ENCODE measurements at places on chromosomes 3 and 15.

GRCh38 chr3:126356373-126357264, 589 bp downstream of the KLF15 start:
- DNase-seq, result peak; percentile 56

GRCh38 chr3:97070302-97070701, 255.9 kb downstream of the EPHA6 start:
- DNase-seq, result no peak

GRCh38 chr3:71537211-71537611, 46.3 kb downstream of the FOXP1 start:
- DNase-seq, result no peak

- DNase-seq, result no peak
These were observed 21.9 kb downstream of the IDH3A start for GRCh38 chr15:78170848-78171773.

DNA sequence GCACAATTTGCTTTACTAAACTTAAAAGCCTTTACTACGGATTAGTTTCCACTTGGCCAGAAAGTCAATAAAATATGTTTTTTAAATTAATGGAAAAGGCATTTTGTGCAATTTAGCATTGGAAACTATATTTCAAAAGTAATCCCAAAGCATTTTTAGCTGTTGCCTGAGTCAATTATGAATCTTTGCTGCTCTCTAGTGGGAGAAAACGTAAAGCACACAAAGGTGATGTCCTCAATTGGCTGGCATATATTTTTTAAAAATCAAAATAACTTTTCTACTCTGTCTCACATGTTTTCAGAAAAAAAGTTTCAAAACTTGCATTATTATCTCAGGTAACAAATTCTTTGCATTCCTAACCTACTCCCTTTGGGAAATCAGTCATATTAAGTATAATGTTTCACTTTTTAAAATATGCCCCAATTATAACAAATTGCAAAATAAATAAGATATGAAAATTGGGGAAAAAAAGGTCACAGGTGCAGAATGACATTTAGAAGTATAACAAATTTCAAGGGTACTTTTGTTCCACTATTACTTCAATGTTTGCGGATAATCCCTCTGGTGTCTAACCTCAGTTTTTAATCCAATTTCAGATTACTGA, 47.2 kb upstream of the TEX55 start:
- no peak for DNase-seq

GRCh38 chr3:187902041-187902471, 156.8 kb upstream of the BCL6 start:
- DNase-seq, result no peak

DNA sequence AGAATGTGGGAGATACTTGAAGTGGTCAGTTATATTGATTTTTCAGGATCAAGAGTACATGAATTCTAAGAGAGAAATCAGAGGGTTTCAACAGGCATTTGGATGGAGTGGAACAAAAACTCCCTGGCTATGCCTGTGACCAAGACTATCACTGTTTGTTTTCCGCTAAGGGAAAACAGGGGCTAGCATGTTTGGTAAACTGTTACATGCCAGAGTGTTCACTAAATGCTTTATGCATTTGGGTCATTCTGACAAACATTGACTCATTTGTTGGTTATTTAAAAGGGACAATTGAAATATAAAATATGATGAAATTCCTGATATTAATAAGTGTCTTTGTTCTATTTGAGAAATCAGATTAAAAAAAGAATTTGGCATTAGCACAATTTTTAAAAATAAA, 603.9 kb upstream of the KCNMB2 start:
- DNase-seq, result no peak

- no peak for DNase-seq
These were observed 85.6 kb upstream of the MEF2A start for GRCh38 chr15:99480016-99480810.

DNA sequence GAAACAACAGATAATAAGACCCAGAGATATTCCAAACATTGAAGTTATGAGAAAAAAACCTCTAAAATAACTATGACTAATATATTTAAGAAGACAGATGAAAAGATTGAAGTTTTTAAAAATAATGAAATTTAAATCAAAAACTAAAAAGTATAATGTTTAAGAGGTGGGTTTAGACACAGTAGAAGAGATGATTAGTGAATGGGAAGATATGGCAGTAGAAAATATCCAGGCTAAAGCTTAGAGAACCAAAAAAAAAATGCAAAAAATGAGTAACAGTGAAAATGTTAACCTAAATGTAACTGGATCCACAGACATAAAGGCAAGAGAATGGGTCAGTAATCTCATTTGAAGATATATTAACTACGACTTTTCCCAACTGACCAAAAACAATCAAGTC, 52.2 kb downstream of the RETNLB start:
- DNase-seq, result no peak

- DNase-seq, result no peak
These were observed 83.7 kb upstream of the SLC6A11 start for GRCh38 chr3:10732292-10732691.

DNA sequence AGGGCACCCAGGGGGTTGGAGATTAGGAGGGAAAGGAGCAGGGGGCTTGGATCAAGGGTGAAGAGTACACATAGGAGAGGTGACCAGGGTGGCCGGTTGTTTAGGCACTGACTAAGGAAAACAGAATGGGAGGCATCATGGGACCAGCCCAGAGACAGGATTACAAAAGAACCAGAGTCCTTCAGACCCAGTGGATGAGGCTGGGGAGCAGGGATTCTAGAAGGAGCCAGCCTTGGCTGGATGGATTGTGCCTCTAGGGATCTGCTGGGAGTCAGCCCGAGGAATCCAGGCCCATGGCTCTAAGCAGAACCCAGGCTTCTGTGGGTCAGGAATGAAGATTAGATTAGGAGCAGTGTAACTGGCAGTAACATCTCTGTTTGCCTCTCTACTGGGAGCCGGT, 98.6 kb downstream of the ARNT2 start:
- DNase-seq, result no peak

- no peak for DNase-seq
These were observed 12.6 kb downstream of the OSBPL10 start for GRCh38 chr3:31968369-31968926.

DNA sequence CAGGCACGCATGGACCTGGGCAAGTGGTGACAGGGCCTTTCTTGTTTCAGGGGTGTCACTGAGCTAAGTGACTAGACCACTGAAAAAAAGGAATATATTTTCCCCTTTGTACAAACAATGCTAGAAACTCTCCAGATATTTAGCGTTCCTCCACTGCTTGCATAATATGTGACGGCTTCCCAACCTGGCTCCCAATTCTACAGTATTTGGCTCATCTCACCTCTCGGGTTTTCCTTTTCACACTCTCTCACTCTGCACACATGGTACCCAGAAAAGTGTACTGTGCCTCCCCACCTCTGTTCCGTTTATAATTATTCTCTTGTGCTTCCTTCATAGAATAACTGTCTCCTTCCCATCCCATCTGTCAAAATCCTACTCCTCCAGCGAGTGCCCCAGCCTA, 140.5 kb upstream of the KLHL25 start:
- no peak for DNase-seq

DNA sequence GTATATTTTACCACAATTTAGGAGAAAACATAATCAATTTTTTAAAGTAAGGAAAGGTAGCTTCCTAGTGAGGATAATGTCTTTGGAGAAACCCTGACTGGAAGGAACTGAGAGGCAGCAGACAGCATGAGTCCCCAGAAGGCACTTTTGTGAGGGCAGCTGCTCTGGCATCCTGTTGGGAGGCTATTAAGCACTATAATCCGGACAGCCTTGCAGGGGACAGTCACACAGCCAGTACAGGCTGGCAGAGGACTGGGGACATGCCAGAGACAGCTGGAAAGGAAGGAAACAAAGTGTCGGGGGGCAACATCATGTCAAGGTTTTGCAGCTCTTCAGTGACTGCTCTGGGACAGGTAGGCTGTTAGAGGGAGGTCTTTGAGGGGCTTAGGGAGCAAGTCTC, 15.7 kb downstream of the ACAN start:
- no peak for DNase-seq

DNA sequence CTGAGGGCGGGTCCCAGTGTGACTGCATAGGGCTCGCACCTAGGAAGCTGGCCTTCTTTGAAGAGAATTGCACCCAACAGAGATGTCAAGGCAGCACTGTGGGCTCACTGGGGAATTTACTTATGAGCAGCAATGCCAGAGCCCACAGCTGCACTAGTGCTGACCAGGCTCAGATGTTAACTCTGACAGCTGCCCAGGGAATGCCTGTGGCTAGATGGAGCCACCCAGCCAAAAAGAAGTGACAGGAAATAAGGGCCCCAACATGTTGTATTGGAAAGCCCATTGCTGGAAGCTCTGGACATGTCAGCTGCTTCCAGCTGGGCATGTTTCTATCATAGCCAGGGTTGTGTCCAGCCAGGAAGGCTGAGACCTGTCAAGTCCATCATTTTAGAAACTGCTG, 90.9 kb upstream of the ZNF280D start:
- DNase-seq, result no peak

DNA sequence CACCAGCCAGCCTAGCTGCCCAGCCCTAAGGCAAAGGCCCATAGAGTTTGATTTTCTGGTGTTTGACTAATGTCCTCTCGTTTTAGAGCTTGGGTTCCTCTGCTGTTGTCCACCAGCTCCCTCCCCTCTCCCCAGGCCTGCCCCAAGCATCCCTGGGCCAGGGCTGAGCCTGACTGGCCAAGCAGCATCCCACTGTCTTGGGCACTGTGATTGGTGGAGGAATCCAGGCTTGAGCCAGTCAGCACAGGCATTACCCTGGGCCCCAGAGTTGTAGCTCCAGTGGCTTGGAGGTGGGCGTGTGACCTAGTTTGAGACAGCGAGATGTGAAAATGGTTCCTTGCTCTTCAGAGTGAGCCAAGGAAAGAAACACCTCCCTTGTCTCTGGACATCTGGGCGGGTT, 155.3 kb upstream of the MEF2A start:
- no peak for DNase-seq

- DNase-seq, result no peak
These were observed 27.2 kb upstream of the STT3B start for GRCh38 chr3:31505371-31506048.

- DNase-seq, result no peak
These were observed 79.4 kb downstream of the SENP7 start for GRCh38 chr3:101433652-101434051.

DNA sequence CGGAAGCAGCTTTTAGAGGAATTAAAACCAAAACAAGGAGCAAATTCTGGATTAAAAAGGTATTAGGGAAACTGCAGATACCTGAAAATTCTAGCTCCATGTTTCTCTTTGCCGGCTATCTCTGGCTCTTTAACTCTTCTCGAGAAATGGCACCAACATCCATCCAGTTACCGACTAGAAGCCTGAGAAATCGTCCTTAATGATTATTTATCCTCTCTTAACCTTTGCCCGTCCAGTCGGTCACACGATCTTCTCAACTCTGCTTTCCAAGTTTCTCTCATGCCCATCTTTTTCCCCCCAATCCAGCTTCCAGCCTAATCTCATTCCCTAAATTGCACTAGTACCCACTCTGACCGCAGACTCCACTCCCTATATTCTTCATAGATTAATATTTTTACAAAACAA, 596 bp upstream of the SGO1 start:
- no peak for DNase-seq

DNA sequence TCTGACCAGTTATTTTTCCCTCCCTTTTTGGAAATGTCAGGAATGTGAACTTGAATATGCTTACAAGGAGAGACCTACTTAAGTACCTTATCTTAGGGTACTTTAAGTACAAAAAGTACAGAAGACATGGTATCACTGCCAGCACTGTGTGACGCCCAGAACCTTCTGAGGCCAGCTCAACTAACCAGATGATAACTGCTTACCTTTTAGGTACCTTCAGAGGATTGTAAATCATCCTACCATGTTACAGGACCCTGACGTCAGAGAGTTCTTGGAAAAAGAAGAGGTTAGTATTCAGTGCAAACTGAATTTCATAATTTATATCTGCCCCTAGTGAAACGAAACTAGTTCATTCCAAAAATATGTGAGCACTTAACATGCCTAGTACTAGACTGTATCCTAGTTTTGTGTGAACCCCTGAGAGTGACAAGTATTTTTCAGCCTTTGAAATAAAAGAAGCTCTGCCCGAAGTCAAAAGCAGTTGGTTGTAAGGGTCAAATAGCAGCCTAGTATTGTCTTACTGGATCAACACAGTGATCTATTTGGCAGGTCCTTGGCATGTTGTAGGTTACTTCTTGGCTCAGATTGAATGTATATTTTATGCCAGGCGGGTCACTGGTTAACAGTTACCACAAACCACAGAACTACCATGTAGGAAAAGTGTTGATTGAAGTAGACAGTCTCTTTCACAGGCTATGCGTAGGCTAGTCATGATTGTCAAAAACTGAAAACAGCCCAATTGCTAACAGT, 23.8 kb upstream of the SNX22 start:
- no peak for DNase-seq

DNA sequence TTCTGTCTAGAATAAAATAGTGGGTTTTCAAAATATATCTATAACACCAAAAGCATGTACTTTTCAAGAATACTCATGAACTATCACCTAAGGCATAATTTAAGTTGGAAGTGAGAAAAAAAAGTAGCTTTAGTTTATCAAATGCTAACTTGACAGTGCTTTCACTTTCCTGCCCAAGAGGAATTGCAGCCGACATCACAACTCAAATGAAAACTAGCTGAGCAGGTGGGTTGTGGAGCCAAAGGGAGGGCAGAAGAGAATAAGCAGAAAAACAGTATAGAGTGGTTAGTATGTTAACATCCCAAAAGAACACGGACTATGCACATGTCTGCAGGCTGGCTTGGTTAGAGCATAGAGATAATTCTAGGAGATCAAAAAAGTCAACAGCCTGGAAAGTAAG, 120.9 kb downstream of the NEDD4 start:
- no peak for DNase-seq

DNA sequence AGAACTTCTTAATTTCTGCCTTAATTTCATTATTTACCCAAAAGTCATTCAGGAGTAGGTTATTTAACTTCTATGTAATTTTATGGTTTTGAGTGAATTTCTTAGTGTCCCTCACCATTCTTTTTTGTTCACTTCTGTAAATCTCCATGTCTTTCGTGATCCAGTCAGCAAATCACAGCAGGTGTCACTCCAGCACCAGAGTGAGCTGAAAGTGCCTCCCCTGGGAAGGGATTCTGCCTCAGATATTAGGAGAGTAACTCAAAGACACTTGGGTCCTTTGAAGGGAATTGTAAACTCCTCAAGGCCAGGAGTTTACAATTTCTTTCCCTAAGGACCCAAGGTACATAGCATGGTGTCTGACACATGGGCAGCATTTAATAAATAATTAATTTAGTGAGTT, 207.6 kb upstream of the AZI2 start:
- no peak for DNase-seq

DNA sequence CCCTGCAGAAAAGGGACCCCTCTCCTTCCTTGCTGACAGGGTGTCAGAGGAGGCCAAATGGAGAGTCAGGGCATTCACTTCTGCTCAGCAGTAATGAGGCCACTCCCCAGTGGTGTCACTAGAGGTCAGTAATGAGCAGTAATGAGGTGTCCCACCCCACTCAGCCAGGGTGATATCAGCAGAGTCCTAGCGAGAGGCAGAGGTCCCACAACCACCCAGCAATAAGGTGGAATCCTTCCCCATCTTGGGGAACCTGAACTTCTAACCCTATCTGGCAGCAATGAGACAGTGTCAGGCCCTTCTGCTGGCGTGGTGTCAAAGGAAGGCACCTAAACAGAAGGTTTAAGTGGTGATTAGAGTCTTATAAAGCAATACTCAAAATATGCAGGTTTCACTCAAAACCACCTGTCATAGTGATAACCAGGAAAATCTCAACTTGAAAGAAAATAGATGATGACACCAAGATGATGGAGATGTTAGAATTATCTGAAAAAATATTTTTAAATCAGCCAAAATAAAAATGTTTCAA, 12.9 kb downstream of the OCA2 start:
- DNase-seq, result no peak

- no peak for DNase-seq
These were observed 298.7 kb downstream of the CLSTN2 start for GRCh38 chr3:140233702-140234101.
